Calu3 (cell line): ENCODE measurements at places on chromosomes 5 and 9. TPM values are rescaled to one million over a fixed set of nuclear protein-coding genes. Genes with fewer than 3 reads are reported as not detected.

DNA sequence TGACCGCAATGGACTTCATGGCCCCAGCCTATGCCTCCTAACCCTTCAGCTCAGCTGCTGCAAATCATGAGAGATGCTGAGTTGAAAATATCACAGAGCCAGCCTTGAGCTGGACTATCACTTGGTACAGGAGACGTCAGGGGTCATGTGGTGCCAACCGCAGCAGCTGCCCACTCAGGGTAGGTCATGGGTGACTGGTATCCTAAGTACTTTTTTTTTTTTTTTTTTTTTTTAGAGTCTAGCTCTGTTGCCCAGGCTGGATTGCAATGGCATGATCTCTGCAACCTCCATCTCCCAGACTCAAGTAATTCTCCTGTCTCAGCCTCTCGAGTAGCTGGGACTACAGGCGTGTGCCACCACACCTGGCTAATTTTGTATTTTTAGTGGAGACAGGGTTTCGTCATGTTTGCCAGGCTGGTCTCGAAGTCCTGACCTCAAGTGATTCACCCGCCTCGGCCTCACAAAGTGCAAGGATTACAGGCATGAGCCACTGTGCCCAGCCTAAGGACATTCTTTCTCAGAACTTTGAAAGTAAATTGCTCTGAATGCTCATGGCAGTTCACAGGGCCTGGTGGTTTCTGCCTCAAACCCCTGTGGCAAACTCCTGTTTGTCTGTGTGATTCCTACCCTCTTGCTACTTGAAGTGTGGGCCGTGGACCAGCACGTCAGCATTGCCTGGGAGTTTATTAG is 21.3 kb downstream of the WWC1 start:
- DNase-seq: no peak

- peak; percentile 77 for DNase-seq
Measured at GRCh38 chr5:172707285-172708182, 63.5 kb downstream of the DUSP1 start.

DNA sequence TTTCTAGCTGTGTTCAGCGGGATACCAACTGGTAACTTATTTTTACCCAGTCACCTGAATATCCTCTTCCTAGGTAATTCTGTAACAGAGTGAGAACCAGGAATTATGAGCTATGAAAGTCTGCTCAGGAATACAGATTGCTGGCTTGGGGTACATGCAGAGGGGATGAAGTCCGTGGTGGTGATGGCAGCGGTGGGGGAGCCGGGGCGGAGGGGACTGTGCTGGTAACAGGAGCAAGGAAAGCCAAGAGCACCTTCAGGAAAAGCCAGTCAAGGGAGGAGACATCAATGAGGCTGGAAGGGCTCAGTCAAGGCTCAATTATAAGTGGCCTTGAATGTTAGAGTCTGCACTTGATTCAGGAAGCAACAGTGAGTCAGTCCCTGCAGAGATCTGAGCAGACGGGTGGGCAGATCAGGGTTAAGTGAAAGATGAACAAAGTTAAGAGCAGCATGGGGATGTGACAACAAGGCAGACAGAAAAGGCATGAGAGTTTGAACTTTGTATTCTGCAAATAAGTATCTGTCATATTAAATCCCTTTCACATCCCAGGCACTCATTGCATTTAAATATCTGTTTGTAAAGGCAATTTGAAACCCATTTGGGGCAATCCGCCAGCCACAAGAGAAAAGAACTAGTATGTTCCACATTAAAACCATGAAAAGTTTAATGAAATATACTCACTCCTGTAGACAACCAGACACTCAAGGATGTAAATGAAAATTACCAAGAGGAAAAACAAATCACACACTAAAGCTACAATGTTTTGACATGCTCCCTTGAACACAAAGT is 101.2 kb downstream of the TTC39B start:
- DNase-seq: no peak

- peak; percentile 34 for DNase-seq
Measured at GRCh38 chr9:35771534-35771933, 17.5 kb upstream of the MSMP start.

- DNase-seq: no peak
Measured at GRCh38 chr9:94140791-94141790, 56.8 kb downstream of the PTPDC1 start.

GRCh38 chr9:137688725-137689124 is 69.9 kb downstream of the EHMT1 start:
- no peak for DNase-seq

- DNase-seq: no peak
Measured at GRCh38 chr5:177449140-177450061, 2.8 kb downstream of the PRR7 start.

DNA sequence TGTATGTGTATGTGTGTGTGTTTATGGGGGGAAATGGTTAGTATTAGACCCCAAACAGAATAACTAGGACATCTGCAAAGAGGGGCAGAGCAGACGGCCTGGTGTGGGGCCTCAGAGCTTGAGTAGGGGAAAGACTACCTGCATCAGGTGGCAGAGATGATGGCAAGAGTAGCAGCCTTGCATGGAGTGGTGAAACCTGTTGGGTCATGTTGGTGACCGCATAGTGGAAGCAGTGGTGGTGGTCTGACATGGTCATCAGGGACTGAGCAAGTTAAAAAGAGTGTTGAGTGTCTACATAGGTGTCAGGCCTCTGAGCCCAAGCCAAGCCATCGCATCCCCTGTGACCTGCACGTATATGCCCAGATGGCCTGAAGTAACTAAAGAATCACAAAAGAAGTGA is 153.2 kb downstream of the FGF10 start:
- DNase-seq: no peak

GRCh38 chr9:89999176-89999533 is 394.3 kb downstream of the GADD45G start:
- peak; percentile 66 for DNase-seq

- DNase-seq: no peak
Measured at GRCh38 chr5:138610415-138610917, 35.3 kb upstream of the HSPA9 start.

GRCh38 chr9:5305741-5306140 is 1.2 kb upstream of the RLN2 start:
- DNase-seq: no peak

CCNI2 gene
- total RNA-seq: 3.3 and 3.4 TPM in 2 replicates

SAXO1 gene
- 0.29 TPM in 1 of 2 replicates, not detected in the other for total RNA-seq

NEUROG1 gene
- total RNA-seq: not detected in 2 replicates

GRXCR2 gene
- not detected in 2 replicates for total RNA-seq

SLC1A3 gene
- 6.0 and 7.9 TPM in 2 replicates for total RNA-seq

LRRC19 gene
- total RNA-seq: 0.21 and 1.1 TPM in 2 replicates
